Nucleus accumbens (tissue), 56 donors: ENCODE measurements at places on chromosomes 12 and 14.

GRCh38 chr14:87955501-87955900, 37.5 kb downstream of the GALC start:
- DNase-seq: no peak

DNA sequence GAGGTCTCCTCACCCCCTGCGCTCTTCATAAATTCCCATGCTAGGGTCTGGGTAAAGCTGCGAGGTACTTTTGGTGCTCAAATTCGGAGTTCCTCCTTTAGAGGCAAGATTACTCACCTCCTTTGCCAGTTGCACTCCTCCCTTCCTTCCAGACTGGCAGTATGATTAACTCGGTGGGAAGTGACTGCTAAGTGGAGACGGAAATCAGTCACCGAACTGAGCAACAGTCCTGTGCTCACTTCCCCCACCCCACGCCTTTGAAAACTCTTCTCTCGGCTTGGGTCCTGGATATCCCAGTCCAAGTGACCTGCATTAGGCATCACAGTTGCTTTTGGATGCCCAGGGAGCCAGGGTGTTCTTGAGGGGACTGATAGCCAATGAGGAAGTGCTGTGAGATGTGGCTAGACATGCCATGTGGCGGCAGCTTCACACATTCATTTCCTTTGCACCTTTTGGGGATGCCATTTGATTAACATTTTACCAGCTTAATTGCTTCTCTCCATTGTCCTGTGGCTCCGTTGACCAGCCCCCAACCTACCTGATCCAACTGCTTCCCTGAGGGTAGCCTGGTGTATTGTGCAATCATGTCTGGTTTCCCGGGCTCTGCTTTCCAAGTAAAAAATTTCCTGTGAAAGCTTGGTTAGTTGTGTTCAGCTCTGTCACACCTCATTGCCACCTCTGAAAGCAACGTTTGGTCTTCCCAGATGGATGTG, 840 bp downstream of the PNP start:
- DNase-seq: peak; percentile 59

DNA sequence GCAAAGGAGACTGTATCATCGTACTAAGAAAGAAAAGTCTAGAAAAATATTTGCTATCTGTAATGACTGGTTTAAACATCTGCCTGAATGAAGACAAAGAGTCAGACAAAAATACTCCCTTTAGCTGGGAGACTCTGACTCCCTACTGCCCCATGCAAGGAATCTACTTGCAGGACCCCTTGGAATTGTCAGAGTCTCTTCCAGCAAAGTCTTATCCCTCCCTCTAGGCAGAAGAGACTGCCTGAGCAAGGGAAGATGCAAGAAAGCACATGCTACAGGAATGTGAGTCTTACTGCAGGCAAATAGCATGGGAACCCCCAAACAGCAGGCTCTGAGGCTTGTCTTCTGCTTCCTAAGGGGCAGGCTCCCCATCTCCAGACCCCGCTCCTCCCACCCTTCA, 154.0 kb downstream of the KCNA5 start:
- DNase-seq: no peak

GRCh38 chr14:22634233-22634900, 9.8 kb downstream of the OR6J1 start:
- no peak for DNase-seq

GRCh38 chr12:29561664-29562071, 64.2 kb upstream of the OVCH1 start:
- no peak for DNase-seq

DNA sequence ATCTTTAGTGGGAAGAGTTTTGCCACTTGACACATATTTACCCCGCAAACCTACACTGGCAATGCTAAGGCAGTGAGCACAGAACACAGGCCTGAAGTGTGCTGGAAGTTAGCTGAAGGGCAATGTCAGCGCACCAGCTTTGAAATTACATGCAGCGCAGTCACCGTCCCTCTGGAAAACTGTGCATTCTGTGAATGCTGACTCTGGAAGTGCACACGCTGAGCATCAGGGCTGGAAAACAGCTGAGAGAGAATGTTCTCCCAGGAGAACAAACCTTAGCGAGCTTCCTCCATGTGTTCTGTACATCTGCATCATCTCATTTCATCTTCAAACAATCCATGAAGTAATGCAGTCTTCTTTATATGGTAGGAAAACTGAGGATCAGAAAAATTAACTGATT, 448.2 kb downstream of the NRXN3 start:
- DNase-seq: no peak
